ENCODE measurements at places on chromosomes 1 and 21.

GRCh38 chr1:11472284-11472683, 6.7 kb upstream of the DISP3 start:
- no peak for DNase-seq

- DNase-seq: no peak
Observed at GRCh38 chr1:54267815-54268761, 68.1 kb downstream of the MRPL37 start.

- DNase-seq: no peak
Observed at GRCh38 chr1:40736085-40736531, 44.6 kb downstream of the NFYC start.

DNA sequence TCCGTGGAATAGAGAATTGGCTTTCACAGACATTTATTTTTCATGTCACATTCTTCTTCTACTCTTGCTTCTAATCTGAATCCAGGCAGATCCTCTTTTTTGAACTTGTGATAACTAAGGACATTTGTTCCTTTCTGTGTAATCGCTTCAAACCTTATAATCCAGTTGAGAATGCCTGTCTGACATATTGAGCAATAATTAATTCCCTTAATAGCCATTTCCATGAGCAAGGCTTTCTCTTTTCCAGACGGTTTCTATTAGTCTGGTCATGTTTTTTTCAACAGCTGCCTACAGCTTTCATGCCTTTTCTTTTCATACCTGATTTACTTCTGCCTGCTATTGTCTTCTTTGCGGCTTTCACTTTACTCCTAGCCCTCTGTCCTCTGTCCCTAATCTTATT, 163.4 kb downstream of the CYYR1 start:
- DNase-seq: no peak

DNA sequence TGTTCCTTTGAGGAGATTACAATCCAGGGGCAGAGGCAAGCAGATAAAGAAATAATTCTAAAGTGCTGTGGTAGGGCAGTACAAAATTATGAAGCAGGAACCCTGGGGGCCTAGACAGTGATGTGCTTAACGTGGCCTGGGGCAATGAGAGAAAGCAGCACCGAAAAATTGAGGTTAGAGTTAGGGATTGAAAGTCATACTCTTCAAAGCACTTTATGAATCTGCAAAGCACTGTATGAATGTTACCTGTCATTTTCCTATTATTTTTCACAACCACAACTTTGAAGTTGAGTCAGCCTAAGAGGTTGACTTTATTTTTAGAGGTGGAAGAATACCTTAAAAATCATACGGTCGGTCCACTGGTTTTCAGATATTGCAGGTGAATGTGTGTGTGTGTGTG, 183.4 kb upstream of the NFIA start:
- no peak for DNase-seq

DNA sequence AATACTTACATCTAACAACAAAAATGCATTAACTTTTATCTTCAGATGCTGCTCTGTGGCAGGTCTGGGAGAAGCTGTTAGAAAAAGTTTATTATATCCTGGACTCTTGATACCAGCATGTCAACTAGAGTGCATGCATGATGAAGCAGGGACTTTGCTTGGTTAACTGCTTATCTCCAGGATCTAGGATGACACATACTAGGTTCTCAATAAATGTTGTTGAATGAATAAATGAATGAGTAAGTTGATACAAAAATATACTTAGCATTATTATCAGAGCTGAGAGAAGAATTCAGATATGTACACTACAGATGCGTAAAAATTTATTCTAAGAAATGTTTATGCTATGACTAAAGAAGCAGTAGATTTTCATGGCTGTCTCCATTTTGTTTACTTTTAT, 304.3 kb downstream of the LTN1 start:
- no peak for DNase-seq

GRCh38 chr1:24186031-24186710, 918 bp downstream of the IFNLR1 start:
- no peak for DNase-seq

DNA sequence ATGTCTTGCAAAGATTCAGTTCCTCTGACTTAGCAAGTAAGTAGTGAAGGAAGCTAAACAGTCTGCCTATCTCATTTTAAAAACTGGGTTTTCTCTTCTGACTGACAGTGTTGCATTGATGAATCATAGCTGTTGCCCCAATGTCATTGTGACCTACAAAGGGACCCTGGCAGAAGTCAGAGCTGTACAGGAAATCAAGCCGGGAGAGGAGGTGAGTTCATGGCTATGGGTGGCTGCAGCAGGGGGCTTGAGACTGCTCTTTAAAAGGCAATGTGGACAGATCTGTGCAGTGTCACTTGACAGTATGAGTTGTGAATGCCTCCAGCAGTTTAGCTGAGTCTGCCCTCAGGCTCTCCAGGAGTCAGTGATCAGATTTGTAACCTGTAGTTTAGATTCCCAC, 46.6 kb downstream of the SMYD2 start:
- no peak for DNase-seq

- peak; percentile 72 for DNase-seq
Observed at GRCh38 chr1:42144711-42145388, 8.4 kb upstream of the GUCA2B start.

DNA sequence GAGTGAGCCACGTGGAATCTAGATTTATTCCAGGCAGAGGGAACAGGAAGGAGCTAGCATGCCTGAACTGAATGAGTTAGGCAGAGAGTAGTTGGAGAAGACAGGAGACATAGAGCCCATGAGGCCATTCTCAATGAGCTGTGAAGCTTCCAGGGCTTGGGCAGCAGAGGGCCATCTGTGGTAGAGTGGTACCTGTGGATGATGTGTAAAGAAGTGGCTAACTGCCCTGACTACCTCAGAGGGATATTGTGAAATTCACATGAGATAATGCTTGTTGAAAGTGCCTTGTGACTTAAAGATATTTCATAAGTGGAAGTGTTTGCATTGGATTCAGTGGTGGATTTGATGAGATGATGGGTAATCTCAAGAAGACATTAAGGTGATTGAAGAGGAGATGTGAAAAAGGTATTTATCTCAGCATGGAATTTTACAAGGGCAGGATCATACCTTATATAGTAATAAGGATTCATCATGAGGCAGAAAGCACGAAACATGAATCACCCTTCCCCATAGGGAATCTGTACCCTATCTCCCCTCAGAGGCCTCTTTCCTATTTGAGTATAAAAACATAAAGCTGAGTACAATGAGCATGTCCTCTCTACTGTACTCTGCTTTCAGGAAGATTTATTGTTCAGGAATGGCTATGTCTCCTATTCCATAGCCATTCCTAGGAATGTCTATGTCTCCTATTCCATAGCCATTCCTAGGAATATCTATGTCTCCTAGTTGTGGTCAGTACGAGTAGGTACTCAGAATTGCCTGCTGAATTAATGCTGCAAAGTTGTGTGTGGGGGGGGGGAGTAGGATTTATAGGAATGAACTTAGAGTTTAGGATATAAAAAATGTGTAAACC, 146.8 kb downstream of the PAPPA2 start:
- no peak for DNase-seq

DNA sequence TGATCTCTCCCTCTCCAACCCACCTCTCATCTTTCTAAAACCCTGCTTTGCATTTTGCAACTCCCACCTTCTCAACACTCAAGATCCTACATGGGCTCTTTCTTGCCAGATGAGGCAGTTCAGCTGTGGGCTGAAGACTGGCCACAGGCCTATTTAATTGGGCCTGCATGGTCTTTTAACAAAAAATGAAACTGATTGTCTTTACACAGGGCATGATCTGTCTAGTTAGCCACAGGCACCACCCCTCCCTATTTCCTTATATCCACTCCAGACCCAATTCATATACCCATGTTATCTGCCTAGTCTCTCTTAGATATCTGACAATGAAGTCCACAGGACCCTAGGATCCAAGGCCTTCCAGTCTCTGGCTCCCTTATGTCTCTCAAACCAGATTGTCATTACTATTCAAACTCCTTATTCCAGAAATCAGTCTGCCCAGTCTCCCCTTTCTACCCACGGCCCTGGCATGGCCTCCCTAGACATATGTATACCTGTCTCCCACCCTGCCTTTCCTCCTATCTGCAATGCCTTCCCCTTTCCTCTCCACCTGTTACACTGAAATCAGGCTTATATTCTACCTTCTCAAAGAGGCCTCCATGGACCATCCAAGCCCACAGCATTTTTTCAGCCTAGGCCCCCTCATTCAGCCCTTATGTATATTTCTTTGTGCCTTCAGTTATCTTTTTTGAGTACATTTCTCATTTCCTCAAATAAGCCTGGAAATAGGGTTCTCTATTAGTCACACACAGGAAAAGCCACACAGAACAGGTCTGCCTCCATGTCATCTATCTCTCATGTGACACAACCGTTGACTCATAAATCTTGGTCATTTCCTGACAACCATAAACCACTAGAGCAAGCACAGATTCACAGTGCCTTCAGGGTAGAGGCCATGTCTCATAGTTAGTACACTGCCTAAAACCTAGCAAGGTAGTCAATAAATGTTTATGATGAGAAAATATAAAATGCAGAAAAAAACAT, 39.0 kb downstream of the LPAR3 start:
- DNase-seq: no peak

DNA sequence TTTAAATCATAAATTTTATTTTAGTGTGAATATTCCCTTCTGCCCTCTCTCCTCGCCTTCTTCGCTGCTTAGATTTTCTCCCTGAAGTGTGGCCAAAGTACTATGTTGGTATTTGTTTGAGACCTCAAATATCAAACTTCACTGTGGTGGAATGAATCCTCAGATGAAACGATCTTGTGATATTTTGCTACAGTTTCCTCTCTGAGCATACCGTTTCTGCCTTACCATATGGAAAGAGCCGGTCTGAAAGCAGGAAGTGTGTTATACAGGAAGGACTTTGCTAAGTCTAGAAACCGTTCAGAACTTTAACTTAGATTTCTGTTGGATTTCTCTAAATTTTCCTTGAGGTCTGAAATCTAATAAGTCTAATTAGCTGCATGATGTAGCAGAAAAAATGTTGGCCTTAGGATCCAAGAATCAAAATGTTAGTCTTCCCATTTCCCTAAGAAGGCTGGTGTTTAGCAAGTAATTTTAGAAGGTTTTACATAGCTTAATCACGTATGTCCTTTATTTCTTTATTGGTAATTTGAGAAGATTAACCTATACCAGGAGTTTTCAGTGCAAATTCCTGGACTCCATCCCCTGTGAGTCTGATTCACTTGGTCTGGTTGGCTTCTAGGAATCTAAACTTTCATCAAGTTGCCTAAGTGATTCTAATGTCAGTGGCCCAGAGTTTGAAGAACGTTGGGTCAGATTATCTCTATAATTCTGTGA, 30.7 kb downstream of the SDCCAG8 start:
- DNase-seq: no peak

Data from vagina (tissue), 2 donors.